ENCODE measurements at places on chromosomes 13 and 19. TPM values are rescaled to one million over a fixed set of nuclear protein-coding genes. Genes with fewer than 3 reads are reported as not detected.

CERS1 gene
- 21.2 TPM for total RNA-seq

RXFP2 gene
- total RNA-seq = 0.82 TPM

LINGO3 gene
- 0.82 TPM for total RNA-seq

CRTC1 gene
- 7.3 TPM for total RNA-seq

ZNF17 gene
- 27.7 TPM for total RNA-seq

FAM124A gene
- total RNA-seq = 8.6 TPM

HIF3A gene
- 3.3 TPM for total RNA-seq

NTN5 gene
- not detected for total RNA-seq

PLIN3 gene
- total RNA-seq = 6.9 TPM

RNF113B gene
- total RNA-seq = not detected

FCER2 gene
- not detected for total RNA-seq

CLDN10 gene
- total RNA-seq = 4.5 TPM

FFAR3 gene
- total RNA-seq = not detected

PRRG2 gene
- total RNA-seq = 0.41 TPM

ZNF724 gene
- total RNA-seq = 24.1 TPM

TBXA2R gene
- total RNA-seq = 0.41 TPM

LACC1 gene
- 9.4 TPM for total RNA-seq

ZNF575 gene
- total RNA-seq = 0.82 TPM

AKAP8L gene
- total RNA-seq = 65.2 TPM

SWSAP1 gene
- total RNA-seq = 0.82 TPM

ZNF229 gene
- total RNA-seq = 30.6 TPM

SPACA4 gene
- total RNA-seq = not detected

ICAM4 gene
- 0.41 TPM for total RNA-seq

LRFN3 gene
- total RNA-seq = 7.7 TPM

ZNF441 gene
- total RNA-seq = 38.3 TPM

KRTDAP gene
- not detected for total RNA-seq

ZSCAN22 gene
- total RNA-seq = 2.0 TPM

ASPDH gene
- total RNA-seq = 0.82 TPM

FCAR gene
- total RNA-seq = 0.41 TPM

RPL28 gene
- total RNA-seq = 112 TPM

ZNF43 gene
- 34.6 TPM for total RNA-seq

LAIR1 gene
- 1.6 TPM for total RNA-seq

SIGLEC5 gene
- under 0.01 TPM for total RNA-seq

ADM5 gene
- total RNA-seq = 0.82 TPM

TGFBR3L gene
- not detected for total RNA-seq

GCDH gene
- total RNA-seq = 17.9 TPM

ZNF878 gene
- 0.41 TPM for total RNA-seq

EFNA2 gene
- 13.0 TPM for total RNA-seq

NTF4 gene
- not detected for total RNA-seq

CGB5 gene
- total RNA-seq = not detected

CASP14 gene
- not detected for total RNA-seq

ADGRE1 gene
- not detected for total RNA-seq

CATSPERD gene
- 0.41 TPM for total RNA-seq

ZNF749 gene
- 37.9 TPM for total RNA-seq

SYT5 gene
- 33.0 TPM for total RNA-seq

KLF1 gene
- 0.41 TPM for total RNA-seq

ONECUT3 gene
- total RNA-seq = not detected

ZNF208 gene
- 7.3 TPM for total RNA-seq

OR7C1 gene
- not detected for total RNA-seq

DHRS12 gene
- total RNA-seq = 7.3 TPM

ZNF230 gene
- 11.0 TPM for total RNA-seq

LRRC63 gene
- 2.0 TPM for total RNA-seq

MYO1F gene
- total RNA-seq = 1.6 TPM

ZNF99 gene
- 0.41 TPM for total RNA-seq

CNN1 gene
- total RNA-seq = 1.2 TPM

MUC16 gene
- not detected for total RNA-seq

SOX1 gene
- total RNA-seq = 4.5 TPM

DNAAF3 gene
- total RNA-seq = not detected
